ENCODE measurements at places on chromosomes 11 and 22.
A peak's percentile ranks its signal among the peaks of the same experiment; 100 is the strongest.

GRCh38 chr11:120632579-120632978 is 121.0 kb downstream of the GRIK4 start:
- DNase-seq: no peak

- DNase-seq: no peak
Measured at GRCh38 chr11:111913031-111913861, 712 bp downstream of the HSPB2 start.

DNA sequence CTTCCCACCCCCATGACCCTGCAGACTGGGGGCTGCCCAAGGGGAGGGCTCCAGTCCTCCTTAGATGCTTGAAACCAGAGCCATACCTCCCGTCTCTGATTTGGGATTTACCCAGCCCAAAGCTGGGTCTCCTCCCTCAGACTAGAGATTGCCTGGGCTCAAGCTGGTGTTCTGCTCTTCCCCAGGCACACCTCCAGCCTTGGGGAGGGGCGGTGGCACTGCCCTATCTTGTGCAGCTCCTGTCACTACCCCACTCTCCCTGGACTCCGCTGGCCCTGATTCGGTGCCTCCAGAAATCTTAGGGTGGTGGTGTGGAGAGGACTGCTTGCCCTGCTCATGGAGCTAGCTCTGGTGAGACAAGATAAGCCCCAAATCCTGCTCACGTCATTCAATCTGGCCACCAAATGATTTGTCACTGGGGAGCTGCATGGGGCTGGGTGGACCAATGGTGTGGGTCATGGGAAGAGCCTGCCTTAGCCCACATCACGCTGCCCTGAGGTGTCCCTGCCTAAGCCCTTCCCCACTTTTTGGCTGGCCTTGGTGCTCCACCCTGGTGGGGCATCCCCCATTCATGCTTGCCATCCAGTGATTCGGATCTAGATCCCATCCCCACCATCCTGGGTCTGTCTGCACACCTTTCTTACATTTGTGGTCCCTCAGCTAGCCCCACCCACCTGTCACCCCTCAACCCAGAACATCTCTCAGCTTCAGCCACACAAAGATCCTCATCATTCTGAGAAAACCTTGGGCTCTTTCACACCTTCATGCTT is 87.7 kb downstream of the PDE2A start:
- DNase-seq: no peak

GRCh38 chr11:118792570-118793124 is 1.7 kb upstream of the DDX6 start:
- peak; percentile 93 for DNase-seq

GRCh38 chr11:37963440-37963839 is 1365.4 kb upstream of the RAG2 start:
- DNase-seq: no peak

- DNase-seq: no peak
Measured at GRCh38 chr11:62075438-62075837, 48.4 kb upstream of the INCENP start.

GRCh38 chr11:8102965-8103364 is 22.0 kb downstream of the TUB start:
- DNase-seq: no peak

- DNase-seq: no peak
Measured at GRCh38 chr22:28232204-28232603, 313.1 kb upstream of the PITPNB start.

GRCh38 chr11:1761110-1761856 is 2.4 kb downstream of the CTSD start:
- DNase-seq: no peak

- peak; percentile 14 for DNase-seq
Measured at GRCh38 chr11:33291004-33291777, 34.0 kb downstream of the HIPK3 start.

GRCh38 chr22:26287382-26288225 is 118.3 kb downstream of the SEZ6L start:
- no peak for DNase-seq

DNA sequence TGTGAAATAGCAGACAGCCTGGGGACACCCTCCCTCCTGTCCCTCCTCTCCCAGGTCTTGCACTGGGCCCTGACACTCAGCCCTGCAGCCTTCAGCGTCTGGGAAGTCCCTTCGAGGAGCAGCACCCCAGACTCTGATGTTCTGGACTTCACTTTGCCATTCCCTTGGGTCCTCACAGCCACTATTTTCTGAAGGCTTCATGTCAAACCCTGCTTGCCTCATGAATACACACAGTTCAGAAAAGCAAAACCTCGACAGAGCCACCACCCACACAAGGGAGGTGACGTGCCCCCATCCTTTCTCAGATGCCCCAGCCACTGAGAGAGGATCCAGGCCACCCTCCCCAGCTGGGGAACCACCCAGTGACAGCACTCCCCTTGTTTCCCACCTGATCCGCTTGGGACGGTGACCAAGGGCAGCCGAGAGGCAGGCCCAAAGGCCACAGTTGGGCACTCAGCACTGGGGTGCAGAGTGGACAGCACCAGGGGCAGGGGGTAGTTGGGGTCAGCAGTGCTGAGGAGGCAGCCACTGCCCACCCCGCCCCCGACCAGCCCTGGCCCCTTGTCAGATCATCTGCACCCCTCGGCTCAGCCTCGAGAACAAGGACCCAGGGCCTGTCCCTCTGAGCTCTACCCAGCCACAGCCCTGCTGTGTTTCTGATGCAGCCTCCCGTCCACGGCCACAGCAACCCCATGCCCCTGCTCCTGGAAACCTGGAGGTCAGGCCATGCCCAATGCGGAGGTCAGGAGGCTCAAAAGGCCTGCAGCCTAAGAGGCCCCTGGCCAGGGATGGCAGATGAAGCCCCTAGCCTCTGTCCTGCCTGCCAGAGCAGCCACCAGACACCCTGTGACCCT is 3.1 kb upstream of the TNNT3 start:
- no peak for DNase-seq

- DNase-seq: no peak
Measured at GRCh38 chr11:108835624-108836023, 170.8 kb downstream of the DDX10 start.

DNA sequence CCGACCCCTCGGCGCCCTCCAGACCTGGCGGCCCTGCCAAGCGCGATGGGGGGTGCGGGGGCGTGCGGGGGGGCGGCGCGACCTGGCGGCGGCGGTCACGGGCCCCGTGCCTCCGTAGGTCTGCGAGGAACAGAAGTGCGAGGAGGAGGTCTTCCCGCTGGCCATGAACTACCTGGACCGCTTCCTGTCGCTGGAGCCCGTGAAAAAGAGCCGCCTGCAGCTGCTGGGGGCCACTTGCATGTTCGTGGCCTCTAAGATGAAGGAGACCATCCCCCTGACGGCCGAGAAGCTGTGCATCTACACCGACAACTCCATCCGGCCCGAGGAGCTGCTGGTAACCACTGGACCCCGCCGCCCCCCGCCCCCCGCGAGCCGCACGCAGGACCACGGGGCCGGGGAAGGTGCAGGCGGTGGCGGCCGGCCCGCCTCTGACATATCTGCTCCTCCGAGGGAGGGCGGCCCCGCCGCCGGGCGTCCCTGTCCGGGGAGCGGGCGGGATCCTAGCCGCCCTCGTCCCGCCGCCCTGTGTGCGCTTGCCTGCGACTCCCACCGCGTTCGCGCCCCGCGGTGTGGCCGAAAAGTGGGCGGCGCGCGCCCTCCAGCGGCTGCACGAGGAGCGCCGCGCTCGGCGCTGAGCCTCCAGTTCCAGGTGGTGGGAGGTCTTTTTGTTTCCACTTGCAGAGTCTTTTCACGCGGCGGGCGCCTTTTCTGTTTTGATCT is 2.1 kb downstream of the CCND1 start:
- peak; percentile 73 for DNase-seq
